ENCODE measurements at places on chromosomes 1 and 21.

DNA sequence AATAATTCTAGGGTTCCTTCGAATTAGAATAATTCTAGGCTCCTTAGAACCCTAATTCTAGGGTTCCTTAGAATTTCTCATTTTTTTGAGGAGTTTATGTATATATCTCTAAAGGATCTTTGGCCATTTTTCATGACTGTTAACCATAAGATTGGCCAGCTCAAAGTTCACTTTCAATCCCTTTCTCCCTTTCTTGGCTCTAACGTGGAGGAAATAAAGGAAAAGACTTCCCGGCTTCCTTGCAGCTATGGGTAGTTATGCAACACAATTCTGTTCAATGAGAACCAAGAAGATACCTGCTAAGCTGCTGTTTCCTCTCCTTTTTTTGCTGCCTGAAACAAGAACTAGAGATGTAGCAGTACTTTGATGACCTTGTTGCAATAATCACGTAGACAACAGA is 27.2 kb downstream of the SLC35A3 start:
- H3K27ac ChIP-seq: no peak overlapping the region
- DNase-seq: no peak
- no peak overlapping the region for H3K4me3 ChIP-seq
- H3K27me3 ChIP-seq: no peaks in the 10 kb centered on the region

DNA sequence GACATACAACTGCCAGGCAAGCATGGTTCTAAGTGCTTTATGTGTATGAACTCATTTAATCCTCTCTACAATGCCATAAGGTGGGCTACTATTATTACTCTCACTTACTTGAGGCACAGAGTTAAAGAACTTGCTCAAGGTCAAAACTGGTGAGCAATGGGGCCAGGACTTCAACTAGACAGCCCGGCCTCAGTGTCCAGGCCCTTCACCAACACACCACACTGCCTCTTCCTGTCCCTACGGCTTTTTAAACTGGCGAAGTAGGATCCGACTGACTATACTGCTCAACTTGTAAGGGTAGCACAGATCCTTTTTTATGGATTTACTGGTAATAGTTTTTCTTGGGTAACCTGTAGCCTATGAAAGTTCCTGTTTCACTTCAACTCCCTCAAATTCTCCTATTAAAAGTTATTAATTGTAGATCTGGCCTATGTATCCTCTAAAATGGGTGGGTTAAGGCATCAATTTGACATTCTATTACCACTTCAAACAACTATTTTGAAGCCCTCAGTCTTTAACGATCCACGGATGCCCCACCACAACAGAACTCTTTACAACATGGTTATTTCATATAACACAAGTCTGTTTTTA is 4.3 kb downstream of the ERRFI1 start:
- peaks cover 10% of the 10 kb centered on the region for H3K4me1 ChIP-seq
- peaks cover 42% of the 10 kb centered on the region for H3K27me3 ChIP-seq
- DNase-seq: no peak
- no peak overlapping the region for H3K27ac ChIP-seq
- H3K36me3 ChIP-seq: no peaks in the 10 kb centered on the region

DNA sequence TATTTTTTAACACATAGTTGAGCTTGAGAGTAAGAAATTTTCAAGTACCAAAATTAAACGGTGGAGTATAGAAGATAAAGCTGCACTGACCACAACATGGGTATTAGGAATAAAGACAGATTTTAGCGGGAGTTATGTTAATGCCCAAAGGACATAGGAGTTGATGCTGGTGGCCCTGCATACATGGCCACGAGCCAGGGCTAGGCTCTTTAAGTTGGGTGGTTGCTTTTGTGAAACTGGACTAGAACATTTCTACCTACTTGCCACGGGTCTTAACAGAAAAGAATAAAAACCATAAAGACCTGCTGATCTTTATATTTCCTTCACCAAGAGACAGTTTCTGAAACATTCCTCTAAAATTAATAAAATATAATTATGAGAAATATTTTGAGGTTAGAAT is 14.9 kb downstream of the EDEM3 start:
- H3K36me3 ChIP-seq: peaks cover 36% of the 10 kb centered on the region
- no peak overlapping the region for H3K27ac ChIP-seq
- no peak overlapping the region for H3K4me3 ChIP-seq
- DNase-seq: no peak
- H3K27me3 ChIP-seq: no peaks in the 10 kb centered on the region

GRCh38 chr1:30334767-30335166 is 388.6 kb downstream of the MATN1 start:
- H3K4me1 ChIP-seq: no peaks in the 10 kb centered on the region
- H3K4me3 ChIP-seq: no peak overlapping the region
- H3K27me3 ChIP-seq: no peaks in the 10 kb centered on the region
- no peak for DNase-seq
- no peaks in the 10 kb centered on the region for H3K36me3 ChIP-seq

DNA sequence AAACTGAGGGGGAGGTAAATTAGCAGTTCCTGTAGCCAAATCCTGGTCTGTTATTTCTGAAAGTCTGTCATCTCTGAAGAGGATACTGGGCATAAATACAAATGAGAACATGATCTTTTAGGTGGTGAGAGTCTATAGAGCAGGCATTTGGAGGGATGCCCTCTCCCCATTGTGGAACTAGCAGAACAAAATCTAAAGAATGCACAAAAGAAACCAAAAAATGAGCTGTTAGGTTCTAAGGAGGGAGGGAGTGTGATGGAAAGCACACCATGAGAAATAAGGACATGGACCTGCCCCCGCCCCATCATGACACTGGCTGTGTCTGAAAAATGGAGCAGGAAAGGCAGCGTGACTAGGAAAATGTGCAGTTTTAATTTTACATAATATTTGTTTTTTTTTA is 262.0 kb downstream of the KIF26B start:
- no peak overlapping the region for H3K27ac ChIP-seq
- H3K36me3 ChIP-seq: no peaks in the 10 kb centered on the region
- no peak for DNase-seq

- peak overlapping the region; percentile 29 for H3K4me3 ChIP-seq
- H3K36me3 ChIP-seq: no peaks in the 10 kb centered on the region
- peaks cover 5% of the 10 kb centered on the region for H3K27me3 ChIP-seq
- peak; percentile 26 for DNase-seq
- no peak overlapping the region for H3K27ac ChIP-seq
These were observed 411 bp downstream of the FAM229A start for GRCh38 chr1:32361674-32362473.

DNA sequence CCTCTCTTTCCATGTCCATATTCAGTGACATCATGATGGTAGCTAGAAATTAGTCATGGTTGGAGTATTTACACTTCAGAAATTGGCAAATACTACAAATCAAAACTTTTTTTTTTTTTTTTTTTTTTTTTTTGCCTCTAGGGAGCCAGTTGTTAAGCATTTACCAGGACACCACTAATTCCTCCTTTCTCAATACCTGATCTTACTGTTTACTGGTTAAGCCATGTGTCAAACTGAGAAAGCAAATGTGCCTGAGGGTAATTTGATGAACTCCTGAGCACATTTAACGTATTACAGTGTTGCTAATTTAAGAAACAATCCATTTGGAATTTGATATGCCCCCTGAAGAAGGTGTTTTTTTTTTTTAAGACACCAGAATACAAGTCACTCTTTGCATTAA is 94.4 kb downstream of the DNM3 start:
- H3K4me1 ChIP-seq: no peaks in the 10 kb centered on the region
- H3K4me3 ChIP-seq: no peak overlapping the region
- H3K36me3 ChIP-seq: no peaks in the 10 kb centered on the region
- peaks cover 2% of the 10 kb centered on the region for H3K27me3 ChIP-seq
- no peak for DNase-seq

GRCh38 chr1:244347942-244348341 is 103.8 kb downstream of the ADSS2 start:
- H3K27ac ChIP-seq: no peak overlapping the region
- no peaks in the 10 kb centered on the region for H3K36me3 ChIP-seq
- DNase-seq: no peak
- H3K27me3 ChIP-seq: peaks cover 4% of the 10 kb centered on the region
- H3K4me3 ChIP-seq: no peak overlapping the region
- peaks cover 12% of the 10 kb centered on the region for H3K4me1 ChIP-seq

DNA sequence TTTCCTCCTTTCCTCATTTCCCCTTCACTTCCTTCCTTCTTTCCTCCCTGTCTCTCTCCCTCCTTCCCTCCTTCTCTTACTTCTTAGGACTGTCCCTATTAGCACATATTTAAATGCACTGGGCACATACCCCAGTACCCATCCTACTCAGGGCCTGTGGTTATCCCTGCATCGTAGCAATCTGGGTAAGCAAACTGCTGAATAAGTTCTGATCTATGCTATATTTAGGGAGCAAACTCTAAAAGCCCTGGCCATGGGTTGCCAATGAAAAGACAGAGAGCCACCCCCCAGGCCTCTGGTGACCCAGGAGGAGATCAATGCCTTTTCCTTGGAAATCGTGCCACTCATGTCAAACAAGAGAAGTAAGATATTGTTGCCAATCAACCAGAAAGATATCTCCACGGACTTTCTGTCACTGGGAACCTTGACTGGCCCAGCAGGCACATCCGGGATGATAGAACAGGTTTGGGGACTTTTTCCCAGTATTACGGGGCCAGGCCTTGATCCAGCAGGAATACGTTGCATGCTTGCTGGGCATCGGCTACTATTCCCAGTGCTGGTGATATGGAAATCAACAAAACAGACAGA is 5.4 kb downstream of the FAM3B start:
- no peak for DNase-seq
- peaks cover 12% of the 10 kb centered on the region for H3K4me1 ChIP-seq
- no peak overlapping the region for H3K4me3 ChIP-seq
- peaks cover 16% of the 10 kb centered on the region for H3K27me3 ChIP-seq

DNA sequence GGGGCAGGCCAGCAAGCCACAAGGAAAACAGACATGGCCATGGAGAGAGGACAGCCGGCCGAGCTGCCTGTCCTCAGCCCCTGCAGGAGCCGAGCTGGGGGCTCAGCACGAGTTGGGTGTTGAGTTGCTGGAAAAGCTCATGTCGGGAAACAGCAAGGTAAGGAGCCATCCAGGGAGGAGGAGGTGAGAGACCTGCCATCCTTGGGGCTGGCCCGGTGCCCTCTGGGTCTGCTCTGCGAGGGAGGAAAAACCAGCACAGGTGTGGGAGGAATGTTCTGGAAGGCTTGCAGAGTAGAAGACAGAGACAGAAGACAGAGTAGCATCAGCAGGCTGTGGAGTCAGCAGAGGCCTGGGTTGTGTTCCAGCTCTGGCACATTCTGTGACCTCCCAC is 548.8 kb downstream of the PTPRU start:
- no peak for DNase-seq
- no peaks in the 10 kb centered on the region for H3K4me1 ChIP-seq
- H3K36me3 ChIP-seq: no peaks in the 10 kb centered on the region
- H3K4me3 ChIP-seq: no peak overlapping the region

DNA sequence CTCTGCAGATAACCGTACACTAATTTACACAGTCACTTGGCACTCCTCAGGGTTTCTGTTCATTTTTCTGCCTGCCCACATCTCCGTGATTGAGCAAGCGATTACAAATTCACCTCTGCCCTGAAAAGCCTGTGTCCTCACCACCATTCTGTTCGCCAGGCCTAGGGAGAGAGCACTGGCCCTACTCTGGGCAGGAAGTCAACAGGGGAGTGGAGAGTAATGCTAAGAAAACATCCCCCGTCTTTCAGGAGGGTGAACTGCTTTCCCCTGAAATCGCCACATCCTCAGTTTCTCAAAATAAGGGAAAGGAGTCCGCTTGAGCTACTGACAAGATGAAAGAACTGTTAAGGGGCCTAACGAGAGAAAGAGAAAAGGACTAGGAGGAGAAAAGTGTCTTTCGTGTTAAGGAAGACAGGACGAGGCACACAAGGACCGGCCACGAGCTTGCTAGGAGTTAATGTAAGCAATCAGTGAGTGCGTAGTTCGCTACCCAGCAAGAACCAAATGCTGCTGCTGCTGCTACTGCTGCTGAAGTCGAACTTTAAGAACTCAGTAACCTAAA is 632 bp downstream of the PEX19 start:
- H3K36me3 ChIP-seq: peaks cover 15% of the 10 kb centered on the region
- peak overlapping the region; percentile 98 for H3K4me3 ChIP-seq
- peak overlapping the region; percentile 95 for H3K27ac ChIP-seq
- no peaks in the 10 kb centered on the region for H3K27me3 ChIP-seq

DNA sequence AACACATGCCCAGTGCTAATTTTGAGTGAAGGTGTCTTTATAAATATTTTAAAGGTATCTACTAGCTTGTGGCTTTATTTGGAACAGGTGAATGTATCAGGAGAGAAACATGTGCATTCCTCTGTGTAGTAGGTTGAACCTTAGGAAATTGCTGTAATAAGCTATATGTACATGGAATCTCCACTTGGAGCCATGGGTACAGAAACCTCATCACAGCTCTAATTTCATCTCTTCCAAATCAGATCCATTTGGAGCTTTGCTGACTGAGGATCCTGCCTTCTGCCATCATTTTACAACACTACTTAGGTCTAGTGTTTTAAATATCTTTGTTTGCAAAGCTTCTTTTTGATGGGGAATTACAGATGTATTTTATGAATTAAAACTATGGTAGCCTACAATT is 2.1 kb downstream of the KCNK2 start:
- H3K27me3 ChIP-seq: peaks cover 63% of the 10 kb centered on the region
- no peak overlapping the region for H3K4me3 ChIP-seq
- no peaks in the 10 kb centered on the region for H3K36me3 ChIP-seq
- H3K27ac ChIP-seq: no peak overlapping the region

DNA sequence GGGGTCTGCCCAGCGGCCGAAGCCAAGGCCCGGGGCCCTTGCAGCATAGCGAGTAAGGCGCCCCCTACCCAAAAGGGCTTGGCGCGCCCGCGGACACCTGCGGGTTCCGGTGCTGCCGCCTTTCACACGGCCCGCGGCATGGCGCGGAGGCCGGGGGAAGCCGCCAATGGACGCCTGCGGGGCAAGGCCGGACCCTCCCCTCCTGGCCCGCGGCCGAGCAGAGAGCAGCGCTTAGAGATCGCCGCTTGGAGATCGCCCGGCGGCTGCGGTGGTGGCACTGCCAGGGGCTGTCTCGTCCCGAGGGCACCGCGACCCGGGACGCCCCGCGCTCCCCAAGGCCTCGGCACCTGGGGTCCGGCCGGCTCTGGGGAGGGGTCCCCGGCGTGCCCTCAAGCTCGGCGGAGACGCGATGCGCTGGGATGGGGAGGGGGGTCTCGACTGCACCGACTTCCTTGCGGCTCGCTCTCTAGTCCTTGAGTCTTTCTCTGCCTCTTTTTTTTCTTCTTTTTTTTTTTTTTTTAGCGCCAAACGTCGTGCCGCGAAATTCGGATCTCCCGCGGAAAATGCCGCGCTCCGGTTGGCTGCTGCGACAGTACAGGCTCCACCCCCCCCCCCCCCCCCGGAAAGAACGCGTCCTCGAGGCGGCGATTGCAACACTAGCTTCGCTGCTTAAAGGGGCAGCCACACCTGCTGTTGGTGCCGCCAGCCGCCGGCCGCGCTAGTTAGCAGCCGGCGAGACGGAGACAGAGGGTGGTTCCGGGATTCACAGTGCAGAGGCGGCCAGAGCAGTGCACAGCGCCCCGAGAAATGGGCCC is at the start of gene E2F2:
Gene E2F2 (minus strand): TSS at position 487 of the 815 bp plus-strand sequence. CDS start 440 bp downstream, at position 47.
- H3K27ac ChIP-seq: peak within 1 kb of the TSS; percentile 94
- H3K4me1 ChIP-seq: peaks cover 65% of the 10 kb centered on the region
- peak; percentile 82 for DNase-seq
- peaks cover 8% of the 10 kb centered on the region for H3K36me3 ChIP-seq
- H3K4me3 ChIP-seq: peak within 1 kb of the TSS; percentile 88
- H3K27me3 ChIP-seq: no peaks in the 10 kb centered on the region
